ENCODE measurements at places on chromosomes 1 and 21.

GRCh38 chr1:55612988-55613387 lies 397.8 kb upstream of the USP24 start:
- no peak for DNase-seq

- no peak for DNase-seq
These were observed 37.6 kb upstream of the RAP1A start for GRCh38 chr1:111582016-111582415.

DNA sequence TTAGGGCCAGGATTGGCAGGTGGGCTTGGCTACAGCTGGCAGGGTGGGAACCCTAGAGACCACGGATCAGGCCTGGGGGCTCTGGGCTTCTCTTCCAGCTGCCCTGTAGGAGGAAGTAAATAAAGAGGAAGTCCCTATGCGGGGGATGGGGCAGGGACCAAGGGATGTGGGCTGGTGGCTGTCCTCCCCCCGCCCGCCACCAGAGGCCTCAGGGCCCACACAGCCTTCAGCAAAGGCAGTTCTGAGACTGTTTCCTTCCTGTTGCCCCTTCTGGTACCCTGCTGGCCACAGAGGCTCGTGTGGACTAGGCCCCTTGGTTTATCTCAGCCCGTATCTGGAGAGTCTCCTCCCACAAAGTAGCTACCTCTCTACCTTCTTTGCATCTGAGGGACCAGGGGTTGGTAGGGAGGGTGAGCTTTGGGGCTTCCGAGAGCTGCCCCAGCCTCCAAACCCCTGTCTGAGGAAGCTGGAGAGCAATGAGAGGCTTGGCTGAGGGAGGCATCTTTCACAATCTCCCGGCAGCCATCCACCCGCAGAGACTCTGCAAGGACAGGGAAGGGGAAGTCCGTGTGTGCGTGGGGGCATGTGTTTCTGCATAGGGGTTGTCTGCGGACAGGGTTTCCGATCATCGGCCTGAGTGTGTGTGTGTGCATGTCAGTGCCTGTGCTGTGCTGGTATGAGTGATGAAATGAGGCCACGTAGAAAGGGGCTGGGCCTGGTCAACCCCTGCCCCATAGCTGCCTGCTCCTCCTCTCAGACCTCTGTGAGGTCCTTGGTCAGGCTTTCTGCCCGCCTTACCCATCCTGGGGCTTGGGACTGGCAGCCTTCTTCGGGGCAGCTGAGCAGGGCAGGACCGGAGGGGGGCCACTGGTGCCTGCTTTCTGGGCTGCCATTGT lies 12.5 kb downstream of the RPS6KA1 start:
- DNase-seq = no peak

DNA sequence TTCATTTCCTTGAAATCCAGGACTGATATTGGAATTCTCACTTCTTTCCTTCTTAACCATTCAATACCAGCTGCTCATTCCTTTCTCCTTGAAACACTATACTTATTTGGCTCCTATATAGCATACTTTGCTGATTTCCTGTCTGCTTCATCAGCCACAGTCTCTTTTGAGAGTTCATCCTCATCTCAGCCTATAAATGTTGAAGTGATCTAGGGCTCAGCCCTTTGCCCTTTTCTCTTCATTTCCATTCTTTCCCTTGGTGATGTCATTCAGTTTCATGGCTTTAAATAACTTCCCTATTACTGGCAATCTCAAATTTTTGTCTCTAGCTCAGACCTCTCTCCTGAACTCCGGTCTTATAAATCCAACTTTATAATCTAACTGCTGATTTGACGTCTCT lies 24.1 kb upstream of the RABGAP1L start:
- DNase-seq = no peak

DNA sequence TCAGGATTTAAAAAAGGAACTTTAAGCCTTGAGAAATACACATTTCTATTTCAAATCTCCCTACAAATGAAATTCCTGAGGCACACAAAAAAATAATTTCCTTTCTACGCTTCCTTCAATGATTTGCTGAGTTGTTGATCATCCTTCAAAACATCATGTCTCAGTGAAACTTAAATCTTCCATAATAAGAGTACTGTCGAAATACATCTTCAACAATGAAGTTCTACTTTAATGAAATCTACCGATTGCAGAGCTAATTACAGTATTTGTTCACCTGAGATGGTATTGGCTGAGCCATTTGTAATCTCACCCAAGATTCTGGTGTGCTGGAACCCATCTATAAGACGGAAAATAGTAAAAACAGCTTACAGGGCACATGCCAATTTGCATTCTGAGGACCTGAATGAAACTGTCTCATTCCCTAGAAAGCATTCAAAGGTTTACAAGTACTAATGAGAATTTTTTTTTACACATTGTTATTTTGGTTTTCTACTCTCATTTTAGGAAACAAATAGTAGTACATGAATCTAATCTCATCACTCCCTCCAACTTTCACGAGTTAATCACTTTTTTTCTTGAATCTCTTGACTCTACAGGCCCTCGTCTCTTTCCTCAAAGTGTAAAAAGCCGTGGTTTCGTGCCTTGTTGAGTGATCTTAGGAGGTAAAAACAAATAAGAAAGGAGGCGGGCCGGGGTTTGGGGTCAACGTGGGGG lies 1.1 kb downstream of the CHML start:
- no peak for DNase-seq

DNA sequence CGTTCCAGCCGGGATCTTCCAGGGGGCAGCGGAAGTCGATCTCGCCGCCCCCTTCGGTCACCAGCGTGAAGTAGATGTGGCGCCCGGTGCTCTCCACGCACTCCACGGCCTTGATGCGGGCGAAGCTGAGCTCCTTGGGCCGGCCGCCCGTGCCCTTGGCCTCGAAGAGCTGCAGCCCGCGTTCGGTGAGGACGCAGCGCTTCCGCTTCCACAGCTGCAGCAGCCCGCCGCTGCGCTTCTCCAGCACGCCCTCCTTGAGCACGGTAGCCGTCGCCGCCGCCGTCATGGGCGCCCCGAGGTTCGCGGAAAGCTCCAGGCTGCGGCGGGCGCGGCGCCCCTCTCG lies 516 bp downstream of the PHLDA3 start:
- DNase-seq = no peak
